GM13977 (cell line): ENCODE measurements at places on chromosomes 4 and X.

- DNase-seq = peak; percentile 48
These were observed 3.4 kb upstream of the PCDH7 start for GRCh38 chr4:30716681-30717207.

- DNase-seq = peak; percentile 20
These were observed 1.0 kb upstream of the TBC1D9 start for GRCh38 chr4:140757232-140757630.

- no peak for DNase-seq
These were observed 35.9 kb upstream of the PSAPL1 start for GRCh38 chr4:7470522-7471128.

- DNase-seq = no peak
These were observed 198.8 kb downstream of the CBR4 start for GRCh38 chr4:168811207-168811606.
